ENCODE measurements at places on chromosomes 4 and X.

DNA sequence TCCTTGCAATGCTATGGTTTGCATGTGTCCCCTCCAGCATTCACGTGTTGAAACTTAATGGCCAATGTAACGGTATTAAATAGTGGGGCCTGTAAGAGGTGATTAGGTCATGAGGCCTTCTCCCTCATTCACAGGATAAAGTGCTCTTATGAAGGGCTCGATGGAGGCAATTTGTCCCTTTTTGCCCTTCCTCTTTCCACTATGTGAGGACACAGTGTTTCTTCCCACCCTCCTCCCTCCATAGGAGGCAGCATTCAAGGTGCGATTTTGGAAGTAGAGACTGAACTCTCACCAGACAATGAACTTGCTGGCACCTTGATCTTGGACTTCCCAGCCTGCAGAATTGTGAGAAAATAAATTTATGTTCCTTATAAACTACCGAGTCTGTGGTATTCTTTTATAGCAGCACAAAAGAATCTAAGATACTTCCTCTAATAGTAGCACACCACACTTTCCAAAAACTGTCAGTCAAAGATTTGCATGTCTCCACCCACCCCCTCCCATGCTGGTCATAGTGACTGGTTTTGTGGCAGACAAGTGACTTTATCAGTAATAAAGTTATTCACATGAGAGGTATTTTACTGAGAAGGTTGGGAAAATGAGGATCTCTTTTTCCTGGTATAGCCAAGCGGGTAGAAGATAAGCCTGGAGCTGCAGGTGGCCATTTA lies 113.5 kb upstream of the TTC29 start:
- DNase-seq, result no peak

- DNase-seq, result no peak
These were observed 35.0 kb upstream of the MAML3 start for GRCh38 chr4:140188975-140189374.

DNA sequence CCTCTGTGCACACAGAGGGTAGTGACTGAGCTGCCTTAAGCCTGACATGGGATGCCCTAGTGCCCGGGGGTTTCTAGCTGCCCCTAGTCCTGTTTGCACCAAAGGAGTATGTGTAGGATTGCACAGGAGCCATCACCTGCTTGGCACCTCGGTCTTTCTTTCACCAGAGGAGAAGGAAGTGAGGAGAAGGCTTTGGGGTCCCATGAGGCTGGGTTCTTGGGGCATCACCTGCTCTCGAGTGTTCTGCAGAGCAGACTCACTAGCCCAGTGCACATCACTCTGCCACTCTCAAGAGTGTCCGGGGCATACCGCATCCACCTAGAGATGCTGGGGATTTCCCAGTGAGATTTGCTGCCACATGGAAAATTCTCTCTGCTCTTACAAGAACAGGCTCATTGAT lies 40.5 kb upstream of the GPR78 start:
- DNase-seq, result no peak

GRCh38 chr4:5750946-5751665 lies 40.1 kb downstream of the EVC start:
- no peak for DNase-seq

- no peak for DNase-seq
These were observed 194.0 kb downstream of the GASK1B start for GRCh38 chr4:157978680-157979361.

- DNase-seq, result no peak
These were observed 40.5 kb downstream of the ATP1B4 start for GRCh38 chrX:120402369-120402768.

DNA sequence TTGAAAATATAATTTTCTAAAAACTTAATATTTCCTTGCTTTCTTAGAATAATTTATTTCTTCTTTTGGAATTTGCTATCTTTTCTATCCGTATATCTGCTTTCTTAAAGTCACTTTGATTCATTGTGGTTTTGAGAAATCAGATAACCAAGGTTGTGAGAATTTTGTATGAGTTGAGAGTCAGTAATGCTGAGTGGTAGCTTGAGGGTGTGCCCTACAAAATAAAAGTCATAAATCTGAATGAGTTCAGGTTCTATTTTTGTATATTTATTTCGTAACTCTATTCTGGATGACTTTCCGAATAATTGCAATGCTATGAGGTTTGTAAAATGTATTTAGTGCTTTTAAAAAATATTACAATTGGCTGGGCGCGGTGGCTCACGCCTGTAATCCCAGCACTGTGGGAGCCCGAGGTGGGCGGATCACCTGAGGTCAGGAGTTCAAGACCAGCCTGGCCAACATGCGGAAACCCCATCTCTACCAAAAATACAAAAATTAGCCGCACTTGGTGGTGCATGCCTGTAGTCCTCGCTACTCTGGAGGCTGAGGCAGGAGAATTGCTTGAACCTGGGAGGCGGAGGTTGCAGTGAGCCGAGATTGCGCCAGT lies 8.9 kb downstream of the COPS4 start:
- DNase-seq, result no peak

DNA sequence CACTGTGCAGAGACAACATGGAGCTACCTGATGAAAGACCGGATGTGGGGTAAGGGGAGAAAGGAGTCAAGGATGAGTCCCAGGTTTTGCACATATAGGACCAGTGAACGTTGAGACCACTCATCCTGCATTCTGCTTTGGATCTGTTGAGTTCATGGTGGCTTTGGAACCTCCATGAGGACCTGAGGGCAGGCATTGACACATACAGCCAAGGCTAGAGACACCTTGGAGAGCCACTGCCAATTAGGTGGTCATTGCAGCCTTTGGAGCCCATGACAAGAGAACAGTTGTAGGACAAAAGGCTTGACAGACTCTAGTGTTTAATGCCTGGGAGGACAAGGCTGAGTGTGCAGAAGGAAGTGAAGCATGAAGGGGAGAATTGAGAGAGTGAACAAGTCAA lies 87.9 kb downstream of the STK32B start:
- no peak for DNase-seq

GRCh38 chr4:141548791-141549190 lies 87.6 kb upstream of the IL15 start:
- DNase-seq, result no peak

- DNase-seq, result no peak
These were observed 24.2 kb upstream of the ACSL1 start for GRCh38 chr4:184850018-184850417.

DNA sequence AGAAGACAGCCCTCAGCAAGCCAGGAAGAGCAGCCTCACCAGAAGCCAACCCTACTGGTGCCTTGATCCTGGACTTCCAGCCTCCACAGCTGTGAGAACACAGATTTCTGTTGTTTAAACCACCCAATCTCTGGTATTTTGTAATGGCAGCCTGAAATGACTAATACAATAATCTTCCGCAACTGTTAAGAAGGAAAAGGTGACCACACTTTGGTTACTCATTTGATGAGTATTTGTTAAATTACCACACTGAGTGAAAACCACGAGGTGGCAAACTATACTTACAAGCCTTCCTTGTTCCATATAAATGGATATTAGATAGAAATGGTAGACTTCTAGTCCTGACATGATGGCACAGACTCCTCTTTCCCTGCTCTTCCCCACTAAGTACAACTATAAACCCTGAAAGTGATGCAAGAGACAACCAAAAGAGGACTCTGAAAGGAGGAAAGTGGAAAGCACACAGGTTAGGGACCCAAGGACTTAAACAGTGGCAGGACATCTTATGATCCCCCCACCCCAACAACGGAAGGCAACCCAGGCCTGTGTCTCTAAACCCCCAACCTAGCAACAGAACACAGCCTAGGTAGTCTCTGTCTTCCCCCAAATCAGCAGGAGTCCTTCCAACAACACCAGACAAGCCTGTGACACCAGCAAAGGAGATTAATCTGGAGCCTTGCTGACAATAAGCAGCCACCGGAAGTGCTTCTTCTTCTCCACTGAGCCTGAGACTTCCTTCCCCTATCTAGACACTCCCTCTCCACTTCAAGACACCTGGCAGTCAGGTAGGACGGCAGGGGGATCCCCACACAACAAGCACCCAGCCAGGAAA lies 12.3 kb downstream of the ZNF182 start:
- DNase-seq, result no peak

- DNase-seq, result no peak
These were observed 17.5 kb upstream of the RGN start for GRCh38 chrX:47060708-47061107.

- DNase-seq, result no peak
These were observed 94.2 kb downstream of the GPAT3 start for GRCh38 chr4:83629945-83630721.

DNA sequence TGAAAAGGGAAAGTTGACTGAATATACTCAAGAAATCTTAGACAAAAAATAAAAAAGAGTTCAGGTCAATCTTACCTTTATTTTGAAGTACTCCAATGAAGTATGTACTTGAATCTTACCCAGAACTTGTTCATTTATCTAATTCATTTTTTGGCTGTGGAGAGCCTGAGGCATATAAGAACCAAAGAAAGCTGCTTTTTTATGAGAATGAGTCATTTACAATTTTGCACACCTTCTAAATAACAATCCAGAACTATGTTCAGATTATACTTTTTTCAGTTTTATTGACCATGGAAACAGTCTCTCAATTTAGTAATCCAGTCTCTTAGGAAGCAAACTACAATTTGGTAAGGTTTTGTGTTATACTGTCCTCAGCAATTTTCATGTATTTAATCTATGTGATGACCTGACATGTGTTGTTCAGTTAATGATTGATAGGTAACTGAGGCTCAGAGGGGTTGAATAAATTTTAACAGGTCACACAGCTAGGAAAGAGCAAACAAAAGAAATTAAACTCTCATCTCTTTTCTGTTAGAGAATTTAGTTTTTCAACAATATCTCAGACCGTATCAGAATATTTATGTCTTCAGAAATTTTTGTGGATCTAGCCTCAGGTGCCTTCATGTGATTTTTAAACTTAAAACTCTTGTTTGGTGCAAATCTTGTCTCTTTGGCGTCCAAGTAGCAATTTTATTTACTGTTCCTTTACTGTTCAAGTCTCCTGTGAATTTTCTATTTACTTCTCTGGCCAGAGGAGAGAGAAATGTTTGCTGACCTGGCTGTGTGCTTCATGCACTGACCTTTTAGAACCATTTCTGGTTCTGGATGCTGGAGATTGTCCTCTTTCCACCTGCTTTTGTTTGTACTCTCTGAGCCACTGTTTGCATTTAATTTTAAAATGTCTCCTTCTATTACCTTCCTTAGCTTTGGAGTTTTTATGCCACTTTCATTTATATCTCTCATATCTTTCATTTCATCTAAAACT lies 1453.4 kb downstream of the STIM2 start:
- no peak for DNase-seq

- DNase-seq, result no peak
These were observed 115.7 kb upstream of the ZXDA start for GRCh38 chrX:58025979-58026378.

DNA sequence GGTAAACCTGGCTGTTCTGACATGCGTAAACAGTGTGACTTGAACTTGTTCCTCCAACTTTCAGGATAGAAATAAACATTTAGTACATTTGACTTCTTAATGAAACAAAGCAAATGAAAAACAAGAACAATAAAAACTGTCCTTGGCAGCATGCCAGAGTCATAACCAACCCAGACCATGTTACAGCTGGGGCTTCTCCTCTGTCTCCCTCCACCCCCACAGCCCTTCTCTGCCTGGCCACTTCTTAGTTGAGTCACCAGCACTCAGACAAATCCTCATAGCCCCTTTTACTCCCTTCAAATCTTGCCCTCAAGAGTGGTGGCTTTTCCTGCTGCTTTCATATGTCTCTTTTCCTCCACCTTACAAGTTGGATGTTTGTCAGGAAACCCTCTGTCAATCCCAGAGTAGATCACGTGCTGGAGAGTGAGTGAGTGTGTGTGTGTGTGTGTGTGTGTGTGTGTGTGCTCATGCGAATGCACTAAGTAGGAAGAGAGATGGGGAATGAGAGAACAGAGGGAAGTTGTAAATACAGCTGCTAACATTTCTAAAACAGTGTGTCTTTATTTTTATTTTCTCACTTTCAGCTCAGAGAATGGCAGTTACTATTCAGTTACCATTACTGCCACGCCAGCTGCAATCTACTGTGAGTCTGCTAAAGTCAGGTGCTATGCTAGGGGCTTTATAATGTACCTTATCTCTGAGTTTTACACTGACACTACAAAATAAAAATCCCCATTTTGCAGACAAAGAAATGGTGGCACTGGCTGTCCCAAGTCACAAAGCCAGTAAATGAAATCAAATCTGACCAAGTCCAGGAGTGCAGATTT lies 15.0 kb downstream of the SCARB2 start:
- DNase-seq, result no peak

- DNase-seq, result no peak
These were observed 51.2 kb upstream of the PGRMC2 start for GRCh38 chr4:128338634-128339355.

- no peak for DNase-seq
These were observed 10.9 kb upstream of the PCDH18 start for GRCh38 chr4:137543198-137543597.

DNA sequence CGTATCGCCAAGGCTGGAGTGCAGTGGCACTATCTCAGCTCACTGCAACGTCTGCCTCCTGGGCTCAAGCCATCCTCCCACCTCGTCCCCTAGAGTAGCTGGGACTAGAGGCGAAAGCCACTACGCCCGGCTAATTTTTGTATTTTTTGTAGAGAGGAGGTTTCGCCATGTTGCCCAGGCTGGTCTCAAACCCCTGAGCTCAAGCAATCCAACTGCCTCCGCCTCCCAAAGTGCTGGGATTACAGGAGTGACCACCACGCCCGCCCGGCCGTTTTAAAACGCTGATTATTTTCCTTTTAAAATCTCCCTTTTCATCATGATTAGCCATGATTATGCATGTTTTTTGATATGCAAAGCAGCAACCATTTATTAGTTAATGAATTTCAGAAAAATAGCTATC lies 2.2 kb downstream of the N4BP2 start:
- no peak for DNase-seq

DNA sequence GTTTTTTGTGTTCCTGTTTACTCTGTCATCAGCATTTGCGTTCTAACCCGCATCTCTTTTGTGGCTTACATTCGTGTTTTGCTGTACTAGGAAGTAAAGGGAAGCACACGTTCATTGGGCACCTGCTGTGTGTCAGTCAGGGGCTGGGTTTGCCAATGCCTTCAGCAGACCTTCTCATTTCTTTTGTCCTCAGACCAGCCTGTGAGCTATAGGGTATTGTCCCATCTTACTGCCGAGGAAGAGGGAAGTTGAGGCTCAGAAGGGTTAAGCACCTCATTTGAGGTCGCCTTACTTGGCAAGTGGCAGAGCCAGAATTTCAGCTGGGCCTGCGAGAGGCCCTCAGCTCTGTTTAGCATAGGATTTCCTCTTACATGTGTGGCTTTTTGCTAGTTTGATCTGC lies 8.7 kb downstream of the TBC1D14 start:
- no peak for DNase-seq

DNA sequence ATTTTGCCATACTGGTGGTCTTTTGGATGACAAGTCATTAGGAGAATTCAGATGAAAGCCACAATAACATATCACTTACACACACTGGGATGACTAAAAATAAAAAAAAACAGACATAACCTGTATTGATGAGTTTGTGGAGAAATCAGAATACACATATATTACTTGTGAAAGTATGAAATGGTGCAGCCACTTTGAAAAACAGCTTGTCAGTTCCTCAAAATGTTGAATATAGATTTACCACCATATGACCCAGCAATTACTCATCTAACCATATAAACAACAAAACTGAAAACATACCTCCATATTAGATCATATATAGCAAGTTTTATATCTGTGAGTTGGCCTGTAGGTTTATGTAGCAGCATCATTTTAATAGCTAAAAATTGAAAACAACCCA lies 608.7 kb downstream of the TLL1 start:
- DNase-seq, result no peak
